ENCODE measurements at places on chromosomes 4 and X.

DNA sequence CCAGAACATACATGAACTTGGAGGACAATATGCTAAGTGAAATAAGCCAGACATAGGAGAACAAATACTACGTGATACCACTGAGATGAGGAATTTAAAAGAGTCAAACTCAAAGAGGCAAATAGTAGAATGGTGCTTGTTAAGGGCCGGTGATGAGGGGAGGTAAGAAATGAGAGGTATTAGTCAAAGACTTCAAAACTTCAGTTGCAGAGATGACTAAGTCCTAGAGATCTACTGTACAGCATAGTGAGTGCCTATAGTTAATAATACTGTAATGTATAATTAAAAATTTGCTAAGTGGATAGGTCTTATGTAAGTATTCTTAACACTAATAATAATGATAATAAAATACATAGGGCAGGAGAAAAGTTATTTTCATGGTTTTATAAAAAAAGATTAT lies 126.9 kb upstream of the VEGFC start:
- DNase-seq: no peak

- no peak for DNase-seq
These were observed 58.7 kb downstream of the RWDD4 start for GRCh38 chr4:183600189-183600685.

- DNase-seq: no peak
These were observed 668.1 kb upstream of the CPEB2 start for GRCh38 chr4:14334166-14334565.

GRCh38 chrX:70352496-70352895 lies 62.6 kb downstream of the KIF4A start:
- no peak for DNase-seq

GRCh38 chr4:14254926-14255325 lies 627.4 kb upstream of the BOD1L1 start:
- DNase-seq: no peak

GRCh38 chr4:145501051-145501660 lies 19.5 kb downstream of the SMAD1 start:
- DNase-seq: no peak

- DNase-seq: no peak
These were observed 36.9 kb upstream of the PRSS12 start for GRCh38 chr4:118389721-118390120.

DNA sequence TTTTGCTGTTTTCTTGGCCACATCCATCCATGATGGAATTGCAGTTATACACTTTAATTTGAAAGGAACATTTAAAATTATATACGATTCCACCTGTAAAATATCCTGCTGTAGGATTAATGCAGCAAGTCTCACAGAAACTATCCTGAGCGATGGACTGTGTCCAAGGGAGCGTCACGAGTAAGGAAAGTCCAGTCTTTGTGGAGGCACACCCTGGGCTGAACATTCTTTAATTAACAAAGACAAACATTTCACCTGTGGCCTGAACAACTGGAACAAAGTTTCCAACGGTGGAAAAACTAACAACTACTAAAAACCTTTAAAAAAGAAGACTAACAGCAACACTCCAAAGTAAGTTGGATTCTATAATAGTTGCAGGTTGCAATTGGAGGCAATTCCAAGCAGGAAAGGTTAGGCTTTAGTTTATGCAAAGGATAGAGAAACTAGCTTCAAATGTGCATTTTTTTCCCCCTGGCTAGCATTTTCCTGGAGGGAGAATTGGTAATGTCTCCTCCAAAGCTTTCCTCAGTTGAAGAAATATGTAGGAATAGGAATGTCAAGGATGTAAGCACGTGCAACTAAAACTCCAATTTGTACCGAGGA lies 11.0 kb downstream of the EREG start:
- DNase-seq: no peak

DNA sequence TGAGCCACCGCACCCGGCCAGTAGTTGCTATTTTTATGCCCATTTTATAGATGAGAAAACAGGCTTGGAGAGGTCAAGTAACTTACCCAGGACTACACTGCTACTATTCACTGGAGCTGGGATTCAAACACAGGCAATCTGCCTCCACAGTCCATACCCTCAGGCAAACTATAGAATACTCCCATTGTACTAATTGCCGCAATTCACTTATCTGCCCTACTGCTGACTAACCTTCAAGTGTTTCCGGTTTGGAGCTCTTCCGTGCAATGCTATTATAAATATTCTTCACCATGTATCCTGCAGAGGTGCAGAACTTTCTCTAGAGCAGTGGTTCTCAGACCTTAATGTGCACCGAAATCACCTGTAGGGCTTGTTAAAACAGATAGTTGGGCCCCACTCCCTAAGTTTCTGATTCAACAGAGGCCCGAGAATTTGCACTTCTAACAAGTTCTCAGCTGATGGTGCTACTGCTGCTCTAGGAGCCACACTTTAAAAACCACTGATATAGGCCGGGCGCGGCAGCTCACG lies 1.9 kb upstream of the G3BP2 start:
- DNase-seq: no peak

- DNase-seq: no peak
These were observed 88.9 kb upstream of the NDP start for GRCh38 chrX:44061968-44062614.

- no peak for DNase-seq
These were observed 164.4 kb upstream of the POF1B start for GRCh38 chrX:85543866-85544265.

GRCh38 chr4:169640261-169640870 lies 20.0 kb downstream of the CLCN3 start:
- no peak for DNase-seq

- no peak for DNase-seq
These were observed 14.7 kb downstream of the STAP1 start for GRCh38 chr4:67573193-67573592.

DNA sequence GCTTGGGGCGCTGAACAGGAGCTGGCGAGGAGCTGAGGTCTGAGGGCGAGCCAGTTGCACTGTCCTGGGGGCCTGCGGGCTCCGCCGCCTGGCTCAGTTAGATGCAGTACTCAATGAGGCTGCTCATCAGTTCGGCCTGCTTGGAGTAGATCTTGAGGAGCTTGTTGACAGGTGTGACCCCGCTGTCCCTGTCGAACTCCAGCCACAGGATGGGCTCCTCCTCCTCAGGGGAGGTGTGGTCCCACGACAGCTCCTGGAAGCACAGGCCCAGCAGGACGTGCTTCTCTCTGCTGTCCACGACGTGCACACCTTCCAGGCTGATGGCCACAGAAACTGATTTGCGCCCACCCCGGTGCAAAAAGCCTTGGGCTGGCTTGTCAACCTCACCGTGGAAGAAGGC lies 16.5 kb upstream of the LAS1L start:
- no peak for DNase-seq

DNA sequence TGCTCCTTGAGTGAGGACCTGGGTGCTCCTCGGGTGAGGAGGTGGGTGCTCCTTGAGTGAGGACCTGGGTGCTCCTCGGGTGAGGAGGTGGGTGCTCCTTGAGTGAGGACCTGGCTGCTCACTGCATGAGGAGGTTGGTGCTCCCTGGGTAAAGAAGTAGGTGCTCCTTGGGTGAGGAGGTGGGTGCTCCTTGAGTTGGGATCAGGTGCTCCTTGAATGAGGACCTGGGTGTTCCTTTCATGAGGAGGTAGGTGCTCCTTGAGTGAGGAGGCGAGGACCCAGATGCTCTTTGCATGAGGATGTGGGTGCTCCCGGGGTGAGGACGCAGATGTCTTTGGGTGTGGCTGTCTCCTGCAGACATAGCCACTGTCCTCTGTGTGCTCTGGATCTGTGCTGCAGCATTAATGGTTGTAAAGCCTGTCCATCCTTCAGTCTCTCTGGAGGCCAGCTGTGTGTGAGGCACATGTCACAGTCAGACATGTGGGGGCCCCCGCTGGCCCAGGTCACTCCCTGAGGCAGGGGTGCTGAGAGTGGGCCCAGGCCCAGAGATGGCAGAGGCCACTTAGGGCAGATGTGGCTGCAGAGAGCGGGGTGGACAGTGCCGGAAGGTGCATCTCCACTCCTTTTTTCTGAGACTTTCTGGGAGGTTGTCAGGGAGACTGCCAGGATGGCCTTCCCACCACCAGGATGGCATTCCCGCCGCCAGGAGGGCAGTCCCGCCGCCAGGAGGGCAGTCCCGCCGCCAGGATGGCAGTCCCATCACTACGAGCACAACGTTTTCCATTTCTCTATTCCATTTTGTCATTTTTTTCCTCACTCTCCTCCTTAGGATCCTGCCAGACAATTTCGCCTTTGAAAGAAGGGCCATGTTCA lies 101.8 kb downstream of the HMX1 start:
- no peak for DNase-seq

DNA sequence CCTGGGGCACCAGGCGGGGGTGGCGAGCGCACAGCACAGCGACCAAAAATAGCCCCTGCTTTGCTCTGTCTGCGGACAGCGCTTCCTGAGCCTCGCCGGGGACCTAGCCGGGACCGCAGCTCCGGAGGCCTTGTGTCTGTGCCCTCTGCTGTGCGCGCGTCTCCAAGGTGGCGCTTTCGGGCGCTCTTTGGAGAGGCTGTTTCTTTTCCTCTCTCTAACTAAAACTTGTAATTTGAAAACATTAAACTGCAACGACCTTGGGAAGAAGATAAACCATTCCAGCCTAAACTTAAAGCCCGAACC lies 3.4 kb downstream of the ARX start:
- no peak for DNase-seq

GRCh38 chr4:166293556-166293955 lies 420.5 kb downstream of the TLL1 start:
- no peak for DNase-seq

GRCh38 chr4:86717651-86718050 lies 123.5 kb downstream of the PTPN13 start:
- no peak for DNase-seq

DNA sequence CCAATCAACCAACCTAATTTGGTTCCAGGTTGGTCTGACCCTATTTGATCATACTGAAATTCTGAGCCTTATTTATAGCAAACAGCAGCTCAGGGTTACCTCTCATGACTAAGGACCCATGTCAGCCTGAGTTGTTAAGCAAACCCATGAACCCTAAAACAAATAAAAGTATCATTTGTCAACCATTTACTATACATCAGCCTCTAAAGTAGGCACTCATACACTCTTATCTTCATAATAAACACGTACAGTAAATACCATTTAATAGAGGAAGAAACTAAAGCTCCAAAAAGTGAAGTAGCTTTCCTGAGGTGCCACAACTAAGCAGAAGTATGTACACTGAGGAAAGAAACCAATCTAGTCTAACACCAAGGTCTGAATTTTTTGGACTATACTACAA lies 25.2 kb downstream of the MANBA start:
- no peak for DNase-seq

DNA sequence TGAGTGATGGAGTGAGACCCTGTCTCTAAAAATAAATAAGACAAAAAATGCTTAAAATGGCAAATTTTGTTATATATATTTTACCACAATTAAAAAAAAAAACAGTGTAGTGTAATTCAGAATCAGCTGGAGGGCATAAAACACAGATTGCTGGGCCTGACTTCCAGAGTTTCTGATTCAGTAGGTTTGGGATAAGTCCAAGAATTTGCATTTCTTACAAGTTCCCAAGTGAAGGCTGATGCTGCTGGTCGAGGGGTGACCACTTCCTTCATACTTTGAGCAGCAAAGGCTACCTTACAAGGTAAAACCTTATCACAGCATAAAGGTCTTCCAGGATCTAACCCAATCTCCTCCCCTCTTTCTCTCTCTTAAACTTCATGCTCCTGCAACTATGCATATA lies 40.7 kb downstream of the KLHL8 start:
- DNase-seq: no peak

DNA sequence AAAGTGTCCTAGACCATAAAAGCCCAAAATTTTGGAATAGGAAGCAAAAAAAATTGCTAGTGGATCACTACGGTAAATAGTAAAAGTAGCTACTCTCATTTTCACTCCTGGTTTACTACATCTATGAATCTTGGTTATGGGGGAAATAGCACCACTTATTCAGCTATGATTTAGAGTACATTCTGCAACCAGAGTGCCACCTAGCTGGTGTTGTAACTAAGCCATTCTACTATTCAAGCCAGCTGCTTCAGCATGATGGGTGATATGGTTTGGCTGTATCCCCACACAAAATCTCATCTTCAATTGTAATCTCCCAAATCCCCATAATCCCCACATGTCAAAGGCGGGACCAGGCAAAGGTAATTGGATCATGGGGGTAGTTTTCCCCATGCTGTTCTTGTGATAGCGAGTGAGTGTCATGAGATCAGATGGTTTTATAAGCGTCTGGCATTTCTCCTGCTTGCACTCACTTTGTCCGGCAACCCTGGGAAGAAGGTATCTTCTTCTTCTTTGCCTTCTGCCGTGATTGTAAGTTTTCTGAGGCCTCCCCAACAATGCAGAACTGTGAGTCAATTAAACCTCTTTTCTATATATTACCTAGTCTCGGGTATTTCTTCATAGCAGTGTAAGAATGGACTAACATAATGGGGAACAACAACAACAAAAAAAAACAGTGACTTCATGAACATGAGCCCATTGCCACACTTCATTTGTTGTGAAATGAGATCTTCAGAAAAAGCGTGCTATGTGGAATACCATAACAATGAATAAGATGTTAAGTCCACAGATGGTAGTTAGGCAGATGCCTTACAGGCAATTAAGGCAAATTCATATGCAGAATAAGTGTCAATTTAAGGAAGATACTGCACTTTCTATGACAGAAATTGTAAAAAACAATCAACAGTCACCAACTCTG lies 280.1 kb downstream of the PABPC4L start:
- no peak for DNase-seq

DNA sequence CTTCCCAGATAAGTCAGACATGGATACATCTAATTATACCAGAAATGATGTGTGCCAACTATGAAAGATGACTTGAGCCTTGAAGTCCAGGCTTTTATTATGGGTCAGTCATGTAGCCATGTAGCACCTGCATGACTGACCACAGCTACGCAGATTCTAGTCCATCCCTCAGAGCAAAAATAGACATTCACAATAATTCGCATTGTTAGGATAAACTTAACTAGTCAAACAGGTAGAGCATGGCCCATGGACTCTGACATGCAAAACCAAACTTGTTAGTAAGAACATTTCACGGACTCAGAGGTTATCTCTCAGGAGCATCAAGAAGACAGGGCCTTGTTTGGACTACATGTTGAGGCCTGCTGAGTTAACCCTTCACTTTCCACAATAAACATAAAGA lies 132.6 kb downstream of the PWWP3B start:
- DNase-seq: no peak

DNA sequence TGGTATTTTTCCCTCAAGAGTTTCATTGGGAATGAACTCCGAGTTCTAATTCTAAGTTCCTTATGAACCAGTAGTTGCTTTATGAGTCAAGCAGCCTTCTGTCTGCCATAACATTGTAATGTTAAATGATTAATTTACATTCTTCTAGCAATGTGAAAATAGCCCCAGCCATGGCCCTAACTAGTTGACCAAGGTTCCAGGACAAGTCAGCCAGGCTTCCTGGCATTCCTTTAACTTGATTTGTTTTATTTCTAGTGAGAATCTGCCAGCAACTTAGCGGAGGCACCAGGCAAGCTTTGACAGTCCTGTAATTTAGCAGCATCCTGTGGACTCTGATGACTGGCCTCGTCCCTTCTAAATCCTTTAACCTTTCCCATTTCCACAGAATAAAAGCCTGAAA lies 69.0 kb downstream of the GLRA2 start:
- no peak for DNase-seq

GRCh38 chr4:150827226-150827625 lies 187.9 kb downstream of the LRBA start:
- DNase-seq: no peak
